ENCODE measurements at places on chromosomes 3 and 15.
A peak's percentile ranks its signal among the peaks of the same experiment; 100 is the strongest.

DNA sequence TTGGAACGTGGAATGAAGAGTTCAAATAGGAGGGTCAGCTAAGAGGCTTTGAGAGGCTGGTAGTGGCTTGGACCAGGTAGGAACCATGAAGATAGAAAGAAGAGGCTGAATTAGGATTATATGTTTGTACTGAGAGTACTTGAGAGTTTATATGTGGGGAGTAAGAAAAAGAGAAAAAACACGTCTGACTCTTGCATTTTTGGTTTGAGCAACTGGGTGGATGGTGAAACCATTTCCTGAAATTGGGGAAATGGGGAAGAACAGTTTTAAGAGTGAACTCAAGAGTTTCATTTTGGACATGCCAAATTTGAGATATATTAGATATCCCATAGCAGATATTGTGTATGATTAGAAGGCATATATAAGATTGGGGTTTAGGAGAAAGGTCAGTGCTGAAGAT lies 92.9 kb upstream of the TNIK start:
- no peak for DNase-seq

DNA sequence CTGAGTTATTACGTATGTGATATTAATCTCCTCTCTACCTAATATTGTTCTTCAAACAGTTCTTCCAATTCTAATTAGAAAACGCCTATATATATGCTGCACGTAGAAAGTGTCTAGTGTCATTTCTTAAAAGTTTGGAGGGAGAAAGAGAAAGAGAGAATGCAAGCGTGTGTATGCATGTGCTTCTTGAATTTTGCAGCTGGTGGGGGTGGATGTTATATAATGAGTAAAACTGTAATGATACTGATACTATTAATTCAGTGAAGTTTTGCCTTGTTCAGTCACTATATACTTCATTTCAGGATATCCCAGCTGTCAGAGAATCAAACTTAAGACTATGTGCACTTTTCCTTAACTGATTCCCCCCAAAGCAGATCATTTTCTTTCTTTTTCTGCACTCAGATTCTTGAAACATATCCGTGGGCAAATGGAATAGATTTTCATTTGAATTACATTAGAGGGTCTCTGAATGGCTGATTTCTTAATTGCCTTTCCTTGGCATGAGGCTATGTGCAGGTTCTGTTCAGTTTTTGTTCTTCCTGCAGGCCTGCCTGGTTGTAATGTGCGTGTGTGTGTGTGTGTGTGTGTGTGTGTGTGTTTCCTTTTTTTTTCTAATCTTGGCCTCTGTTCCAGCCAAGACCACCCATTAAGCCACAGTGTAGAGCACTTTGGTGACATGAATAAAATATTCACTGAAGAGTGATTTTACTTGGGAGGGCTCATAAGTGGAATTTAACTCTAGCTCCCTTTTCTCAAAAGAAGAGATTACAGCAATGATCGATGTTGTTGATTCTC lies 617.5 kb downstream of the RBMS3 start:
- DNase-seq: no peak

DNA sequence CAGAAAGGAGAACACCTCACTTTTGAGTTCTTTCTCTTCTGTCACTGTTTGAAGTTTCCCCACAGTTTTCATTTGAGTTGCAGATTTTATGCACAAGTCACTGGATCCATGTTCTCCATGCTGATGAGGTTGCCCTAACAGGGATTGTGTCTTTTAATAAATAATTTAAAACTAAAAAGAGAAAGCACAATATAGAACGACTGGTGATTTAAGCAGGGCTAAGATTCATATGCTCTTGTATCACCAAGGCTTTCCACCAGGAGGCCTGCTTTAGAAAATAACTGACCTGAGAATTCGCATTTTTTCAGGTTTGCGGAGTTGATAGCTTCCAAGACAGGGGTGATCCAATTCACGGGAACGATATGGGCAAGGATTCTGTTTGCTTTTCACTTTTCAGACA lies 252.0 kb upstream of the VEPH1 start:
- DNase-seq: no peak

DNA sequence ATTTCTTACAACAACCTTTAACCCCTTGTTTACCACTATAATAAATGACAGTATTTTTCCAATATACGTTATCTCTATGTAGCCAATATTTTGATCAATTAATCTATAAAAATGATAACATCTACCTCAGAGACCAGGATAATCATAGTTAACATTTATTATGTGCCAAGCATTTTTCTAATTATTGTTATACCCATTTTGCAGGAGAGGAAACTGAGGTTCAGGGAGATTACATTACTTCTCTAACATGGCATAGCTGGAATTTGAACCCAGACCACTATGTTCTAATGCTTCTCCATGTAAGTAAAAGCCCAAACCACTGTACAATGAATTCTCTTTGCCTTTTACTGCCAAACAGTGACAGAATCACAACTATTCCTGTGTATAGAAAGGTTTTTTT lies 113.4 kb upstream of the PFN2 start:
- DNase-seq: no peak

GRCh38 chr15:48785195-48785594 lies 25.7 kb downstream of the CEP152 start:
- no peak for DNase-seq

DNA sequence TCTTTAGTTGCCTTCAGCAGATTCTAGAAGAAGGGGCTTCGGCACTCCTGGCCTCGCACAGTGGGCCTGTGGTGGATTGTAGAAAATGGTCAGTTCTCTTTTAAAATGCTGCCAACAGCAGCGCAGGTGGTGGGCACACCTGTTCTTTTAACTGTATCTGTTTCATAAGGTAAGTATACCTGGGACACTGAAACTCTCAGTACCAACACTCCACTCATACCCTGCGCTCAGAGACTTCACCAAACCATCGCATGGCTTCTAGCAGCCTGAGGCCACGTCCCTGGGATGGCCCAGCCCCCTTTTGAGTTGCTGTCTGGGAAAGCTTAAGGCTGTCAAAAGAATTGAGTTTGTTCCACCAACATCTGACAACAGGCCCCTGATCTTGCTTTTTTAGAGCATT lies 56.7 kb upstream of the MCF2L2 start:
- no peak for DNase-seq

- no peak for DNase-seq
Observed at GRCh38 chr3:149115114-149115513, 14.3 kb upstream of the HPS3 start.

- DNase-seq: no peak
Observed at GRCh38 chr3:118637846-118638245, 396.8 kb downstream of the IGSF11 start.

DNA sequence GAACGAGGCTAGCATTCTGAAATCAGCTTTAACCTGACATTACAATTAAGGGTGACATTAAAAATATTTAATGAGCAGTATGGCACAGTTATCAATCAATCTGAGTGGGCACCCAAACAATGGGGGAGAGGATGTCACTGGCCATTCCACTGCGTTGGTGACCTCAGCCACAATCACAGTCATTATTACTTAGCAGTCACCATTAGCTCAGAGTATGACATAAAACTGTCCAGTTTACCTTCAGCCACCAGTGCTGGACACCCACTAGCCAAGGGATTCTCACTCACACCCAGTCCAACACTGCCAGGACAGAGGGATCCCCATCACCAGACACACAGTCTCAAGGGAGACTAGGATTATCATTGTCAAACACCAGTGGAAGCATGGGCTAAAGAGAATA lies 17.5 kb upstream of the REC114 start:
- DNase-seq: no peak

GRCh38 chr3:160665784-160666526 lies 11.0 kb upstream of the ARL14 start:
- no peak for DNase-seq

- DNase-seq: no peak
Observed at GRCh38 chr3:172268868-172269267, 179.4 kb downstream of the GHSR start.

GRCh38 chr3:66572090-66572675 lies 71.4 kb upstream of the LRIG1 start:
- DNase-seq: no peak

GRCh38 chr15:35000511-35000910 lies 12.4 kb upstream of the ZNF770 start:
- DNase-seq: peak; percentile 8

DNA sequence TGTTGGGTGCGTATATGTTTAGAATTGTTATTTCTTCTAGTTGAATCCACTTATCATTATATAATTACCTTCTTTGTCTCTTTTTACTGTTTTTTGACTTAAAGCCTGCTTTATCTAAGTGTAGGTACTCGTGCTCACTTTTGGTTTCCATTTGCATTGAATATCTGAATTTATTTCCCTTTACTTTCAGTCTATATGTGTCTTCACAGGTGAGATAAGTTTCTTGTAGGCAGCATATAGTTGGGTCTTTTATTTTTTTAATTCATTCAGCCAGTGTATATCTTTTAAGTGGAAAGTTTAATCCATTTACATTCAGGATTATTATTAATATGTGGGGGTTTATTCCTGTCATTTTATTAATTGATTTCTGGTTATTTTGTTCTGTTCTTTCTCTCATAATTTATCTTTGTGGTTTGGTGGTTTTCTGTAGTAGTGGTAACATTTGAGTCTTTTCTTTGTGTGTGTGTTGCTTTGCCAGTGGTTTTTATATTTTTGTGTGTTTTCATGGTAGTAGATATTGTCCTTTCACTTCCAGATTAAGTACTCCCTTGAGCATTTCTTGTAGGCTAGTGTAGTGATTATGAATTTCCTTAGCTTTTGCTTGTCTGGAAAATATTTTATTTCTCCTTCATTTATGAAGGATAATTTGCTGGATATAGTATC lies 27.3 kb downstream of the STT3B start:
- DNase-seq: no peak

DNA sequence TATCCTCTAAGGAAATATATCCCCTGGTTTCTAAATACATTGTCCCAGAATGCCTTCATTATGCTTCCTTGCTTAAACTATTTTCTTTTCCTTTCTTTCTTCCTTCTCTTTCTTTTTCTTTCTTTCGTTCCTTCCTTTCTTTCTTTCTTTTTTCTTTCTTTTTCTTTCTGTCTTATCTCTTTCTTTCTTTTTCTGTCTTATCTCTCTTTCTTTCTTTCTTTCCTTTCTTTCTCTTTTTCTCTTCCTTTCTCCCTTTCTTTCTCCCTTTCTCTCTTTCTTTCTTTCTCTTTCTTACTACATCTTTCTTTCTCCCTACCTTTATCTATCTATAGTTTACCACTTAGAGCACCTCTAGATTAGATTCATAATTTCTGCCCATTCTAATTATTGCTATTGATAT lies 552.1 kb downstream of the PYDC2 start:
- DNase-seq: no peak

GRCh38 chr15:49720261-49720660 lies 99.4 kb downstream of the DTWD1 start:
- no peak for DNase-seq

GRCh38 chr3:152719264-152719663 lies 115.7 kb upstream of the P2RY1 start:
- peak; percentile 42 for DNase-seq

DNA sequence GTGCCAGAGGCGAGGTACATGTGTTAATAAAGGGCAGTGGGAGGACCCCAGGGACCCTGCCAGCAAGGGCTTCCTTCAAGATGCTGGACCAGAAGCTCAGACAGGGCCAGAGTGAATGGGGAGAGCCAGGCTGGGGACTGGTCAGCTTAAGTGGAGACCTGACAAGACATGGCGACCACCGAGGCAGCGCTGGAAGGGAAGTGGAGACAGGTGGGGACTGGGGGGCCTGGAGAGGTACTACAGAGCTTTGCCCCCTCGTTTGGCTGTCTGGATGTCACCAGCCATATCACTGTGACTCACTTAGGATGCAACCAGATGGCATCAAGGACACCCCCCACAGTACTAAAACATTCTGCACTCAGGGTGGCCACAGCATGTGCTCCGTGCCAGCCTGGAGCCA lies 97.9 kb downstream of the ADCY5 start:
- DNase-seq: no peak

DNA sequence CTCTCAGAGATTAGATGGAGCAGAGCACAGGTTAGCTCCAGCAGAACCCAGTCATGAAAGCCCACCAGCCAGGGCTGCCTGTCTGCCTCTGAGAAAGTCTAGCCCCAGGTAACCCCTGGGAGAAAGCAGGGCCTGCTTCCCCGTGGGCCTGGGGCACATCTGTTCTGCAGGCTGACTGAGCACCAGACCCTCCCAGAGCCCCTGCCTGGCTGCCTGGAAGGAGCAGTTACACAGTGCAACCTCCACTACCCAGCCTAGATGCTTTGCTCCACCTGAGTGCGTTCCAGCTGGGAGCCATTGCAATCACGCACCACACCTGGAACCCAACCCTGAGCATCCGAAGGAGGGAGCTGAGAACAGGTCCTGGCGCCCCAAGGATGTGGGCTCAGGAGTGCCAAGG lies 24.7 kb upstream of the OR5K4 start:
- no peak for DNase-seq

- no peak for DNase-seq
Observed at GRCh38 chr3:153090973-153091372, 71.1 kb upstream of the RAP2B start.
